Right renal cortex interstitium (tissue), 3 donors: ENCODE measurements at places on chromosomes 7 and 10.

GRCh38 chr7:4951903-4952636 lies 6.9 kb downstream of the MMD2 start:
- no peak for DNase-seq

DNA sequence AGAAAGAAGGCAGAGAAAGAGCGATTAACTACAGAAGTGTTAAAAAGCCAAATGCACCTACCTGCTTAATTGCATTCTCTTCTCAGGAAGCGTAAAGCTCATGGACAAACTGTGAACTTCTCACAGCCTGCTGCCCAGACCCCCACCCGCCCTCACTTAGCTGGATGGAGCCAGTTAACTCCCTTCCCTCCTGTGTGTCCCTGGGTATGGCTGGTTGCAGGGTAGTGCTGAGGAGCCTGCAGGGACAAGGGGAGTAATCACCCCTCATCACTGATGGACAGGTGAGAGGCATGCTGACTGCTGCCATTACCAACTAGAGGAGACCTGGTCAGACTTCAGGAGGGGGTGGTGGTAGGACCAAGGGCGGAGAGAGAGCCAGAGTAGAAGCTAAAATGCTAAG lies 37.5 kb downstream of the ENO4 start:
- no peak for DNase-seq

GRCh38 chr10:20890009-20890408 lies 7.1 kb downstream of the NEBL start:
- no peak for DNase-seq

GRCh38 chr10:17836942-17837341 lies 27.8 kb downstream of the MRC1 start:
- peak; percentile 3 for DNase-seq

GRCh38 chr7:41107938-41108448 lies 594.9 kb downstream of the INHBA start:
- no peak for DNase-seq

DNA sequence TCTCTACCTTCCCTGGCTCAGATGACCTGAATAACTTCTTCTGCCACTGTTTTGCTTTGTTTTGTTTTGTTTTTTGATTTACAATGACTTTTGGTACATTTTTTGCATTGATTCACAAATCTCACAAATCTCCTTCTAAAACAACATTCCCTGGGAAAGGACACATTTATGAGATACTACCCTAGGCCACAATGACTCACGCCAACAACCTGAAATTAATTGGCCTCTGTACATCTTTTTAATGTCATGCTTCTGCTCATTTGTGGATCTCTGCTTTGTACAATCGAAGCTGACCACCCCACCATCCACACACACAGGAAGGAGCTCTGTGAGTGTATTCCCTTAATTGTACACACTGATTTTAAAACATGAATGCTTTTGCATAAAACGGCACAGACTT lies 156.7 kb upstream of the PFKP start:
- DNase-seq: no peak

DNA sequence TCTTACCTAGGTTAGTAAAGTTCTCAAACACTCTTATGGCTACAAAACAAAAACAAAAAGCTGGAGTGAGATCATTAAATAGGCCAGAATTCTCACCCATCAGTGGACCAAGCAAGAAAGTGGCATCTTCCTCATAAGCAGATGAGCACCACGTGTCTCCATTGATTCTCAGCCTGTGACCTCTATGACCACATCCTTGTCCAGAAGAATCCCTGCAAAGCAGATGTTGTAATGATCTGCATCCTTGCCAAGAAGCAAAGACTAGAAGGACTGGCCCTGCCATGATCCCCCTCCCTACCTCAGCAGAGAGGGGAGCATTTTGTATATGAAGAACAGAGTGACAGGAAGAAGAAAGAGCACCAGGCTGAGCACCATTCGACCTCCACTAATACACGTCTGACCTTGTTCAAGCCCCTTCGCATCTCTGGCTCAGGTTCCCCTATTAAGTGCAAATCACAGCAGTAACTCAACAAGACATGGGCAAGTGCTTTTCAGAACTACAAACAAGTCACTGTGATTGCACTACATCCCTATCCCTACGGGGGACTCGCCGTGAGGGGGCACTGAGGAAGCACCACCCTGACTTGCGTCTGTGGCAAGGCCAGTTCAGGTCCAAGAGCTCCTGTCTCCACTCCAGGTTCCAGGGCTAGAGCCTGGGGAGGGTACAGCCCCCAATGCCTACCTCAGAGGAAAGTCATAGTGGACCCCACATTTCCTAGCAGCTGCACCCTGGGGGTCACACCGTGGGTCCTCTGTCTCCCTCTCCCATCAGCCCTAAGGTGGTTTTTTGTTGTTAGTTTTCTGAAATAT lies 22.2 kb upstream of the RASSF4 start:
- DNase-seq: no peak

- DNase-seq: no peak
Measured at GRCh38 chr10:75607576-75607975, 176.2 kb downstream of the LRMDA start.

- no peak for DNase-seq
Measured at GRCh38 chr10:86256690-86257315, 109.8 kb downstream of the GRID1 start.

DNA sequence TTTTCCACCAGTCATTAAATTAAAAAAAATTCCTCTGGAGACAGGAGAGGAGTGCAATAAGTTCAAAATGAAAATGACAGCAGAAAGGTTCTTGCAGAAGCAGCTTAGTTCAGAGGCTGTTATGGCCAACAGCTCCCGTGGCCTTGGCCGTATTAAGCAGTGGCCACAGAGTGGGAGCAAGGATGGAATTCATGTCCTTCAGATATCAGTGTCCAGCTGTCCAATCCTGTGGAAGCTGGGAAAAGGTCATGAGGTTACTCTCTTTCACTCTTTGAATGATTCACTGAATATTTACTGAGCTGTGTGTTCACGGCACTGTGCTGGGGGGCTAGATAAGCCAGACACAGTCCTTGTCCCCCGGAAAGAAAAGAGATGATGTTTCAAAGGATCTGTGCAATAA lies 231.8 kb downstream of the BMPER start:
- DNase-seq: no peak

GRCh38 chr7:151738925-151739324 lies 138.0 kb downstream of the PRKAG2 start:
- DNase-seq: no peak
